ENCODE measurements at places on chromosomes 7 and 10. TPM values are rescaled to one million over a fixed set of nuclear protein-coding genes. Genes with fewer than 3 reads are reported as not detected.

TRIL gene
- total RNA-seq = 2.3 TPM

ZNF853 gene
- total RNA-seq = 10.7 TPM

DNA sequence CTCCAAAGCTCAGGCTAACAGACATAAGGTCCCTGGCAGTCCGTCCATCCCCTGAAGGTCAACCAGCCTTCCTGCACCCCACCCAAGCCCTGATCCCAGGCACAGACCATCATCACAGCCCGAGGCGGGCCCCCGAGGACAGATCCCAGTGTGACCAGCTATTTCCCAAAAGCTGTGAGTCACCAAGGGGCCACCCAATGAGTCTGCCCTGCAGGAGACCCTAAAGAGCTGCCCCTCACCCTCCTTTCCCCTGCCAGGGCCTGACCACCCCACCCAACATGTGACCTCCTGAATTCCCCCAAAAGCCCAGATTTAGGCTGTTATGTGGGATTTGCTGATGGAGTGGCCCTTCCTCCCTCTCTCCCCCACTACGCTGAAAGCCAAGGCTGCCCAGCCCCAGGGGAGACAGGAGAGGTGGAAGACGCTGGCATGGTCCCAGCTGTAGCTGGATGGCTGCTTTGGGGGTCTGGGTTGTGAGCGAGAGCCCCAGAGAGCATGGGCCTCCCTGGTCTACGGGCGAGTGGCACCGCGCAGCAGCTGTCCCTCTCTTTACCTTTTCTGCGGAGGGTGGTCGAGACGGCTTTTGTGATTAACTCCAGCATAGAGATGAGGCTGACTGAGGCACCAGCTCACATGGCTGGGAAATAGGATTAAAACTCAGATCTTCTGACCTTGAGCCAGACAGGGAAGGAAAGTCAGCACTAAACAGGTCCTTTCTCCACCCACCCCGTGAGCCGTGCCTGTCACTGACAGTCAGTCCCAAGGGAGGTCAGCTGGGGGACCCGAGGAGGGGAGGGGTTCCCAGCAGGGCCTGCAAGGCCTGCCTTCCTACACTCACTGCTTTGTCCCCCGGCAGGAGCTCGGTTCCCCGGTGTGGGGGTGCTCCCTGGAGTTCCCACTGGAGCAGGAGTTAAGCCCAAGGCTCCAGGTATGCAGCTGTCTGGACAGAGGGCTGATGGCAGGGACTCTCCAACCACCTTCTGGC lies 16.7 kb downstream of the ELN start:
- peak; percentile 36 for DNase-seq

DNA sequence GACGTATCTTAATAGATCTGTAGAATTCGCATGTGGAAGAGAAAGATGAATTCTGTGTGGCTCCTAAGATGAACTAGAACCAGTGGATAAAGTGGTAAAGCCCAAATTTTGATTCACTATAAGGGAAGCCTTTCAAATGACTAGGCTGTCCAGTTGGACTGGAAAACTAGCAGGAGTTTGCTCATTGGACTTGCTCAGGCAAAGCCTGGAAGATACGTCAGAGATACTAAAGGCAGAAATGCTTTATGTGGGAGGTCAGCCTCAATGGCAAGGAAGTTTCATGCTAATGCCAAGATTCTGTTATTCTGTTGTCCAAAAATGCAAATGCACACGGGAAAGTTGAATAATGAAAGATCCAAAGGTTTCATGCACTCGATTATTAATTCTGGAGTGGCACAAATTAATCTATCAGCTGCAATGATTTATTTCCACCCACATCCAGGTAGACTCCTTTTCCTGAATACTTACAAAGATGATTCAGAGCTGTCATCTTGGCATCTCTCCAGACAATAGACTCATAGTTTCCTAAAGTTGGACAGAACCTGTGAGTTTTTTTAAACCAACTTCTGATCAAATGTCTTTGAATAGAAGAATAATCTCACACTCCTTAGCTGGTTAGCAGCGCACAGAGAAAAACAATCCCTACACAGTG lies 20.5 kb upstream of the PPP1R3C start:
- no peak for DNase-seq
